ENCODE measurements at places on chromosomes 4 and X.

DNA sequence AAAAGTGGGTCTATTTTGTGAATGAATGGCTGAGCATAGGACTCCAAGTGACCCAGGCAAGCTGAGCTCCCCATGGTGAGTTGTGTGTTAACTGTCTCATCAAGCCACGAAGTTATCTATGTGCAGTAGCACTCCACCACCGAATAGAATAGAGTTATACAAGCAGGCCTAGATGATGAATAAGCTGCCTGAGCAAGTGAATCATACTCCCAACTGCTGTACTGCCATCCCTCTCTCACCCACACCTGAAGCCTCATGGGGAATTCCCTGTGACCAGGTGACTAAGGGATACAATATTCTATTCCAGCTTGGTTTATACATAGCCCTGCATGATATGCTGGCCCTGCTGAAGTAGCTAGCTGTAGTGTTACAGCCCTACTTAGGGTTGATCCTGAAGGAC, 38.7 kb downstream of the KDM5C start:
- DNase-seq: no peak

GRCh38 chrX:42686706-42687105, 91.3 kb downstream of the PPP1R2C start:
- no peak for DNase-seq

DNA sequence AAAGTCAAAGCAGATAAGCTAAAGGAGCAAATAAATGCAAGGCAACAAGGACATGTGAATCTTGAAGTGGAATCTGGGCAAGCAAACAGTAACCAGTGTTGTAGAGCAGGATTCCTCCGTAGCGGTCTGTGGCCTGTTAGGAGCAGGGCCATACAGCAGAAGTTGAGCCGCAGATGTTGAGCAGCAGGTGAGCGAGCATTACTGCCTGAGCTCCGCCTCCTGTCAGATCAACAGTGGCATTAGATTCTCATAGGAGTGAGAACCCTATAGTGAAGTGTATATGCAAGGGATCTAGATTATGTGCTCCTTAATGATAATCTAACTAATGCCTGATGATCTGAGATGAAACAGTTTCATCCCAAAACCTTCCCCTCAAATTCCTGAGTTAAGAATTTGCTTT, 550.7 kb downstream of the ADGRL3 start:
- no peak for DNase-seq

GRCh38 chr4:128427832-128428366, 140.3 kb upstream of the PGRMC2 start:
- no peak for DNase-seq

- no peak for DNase-seq
These were observed 135.6 kb downstream of the CHIC2 start for GRCh38 chr4:53928825-53929224.

DNA sequence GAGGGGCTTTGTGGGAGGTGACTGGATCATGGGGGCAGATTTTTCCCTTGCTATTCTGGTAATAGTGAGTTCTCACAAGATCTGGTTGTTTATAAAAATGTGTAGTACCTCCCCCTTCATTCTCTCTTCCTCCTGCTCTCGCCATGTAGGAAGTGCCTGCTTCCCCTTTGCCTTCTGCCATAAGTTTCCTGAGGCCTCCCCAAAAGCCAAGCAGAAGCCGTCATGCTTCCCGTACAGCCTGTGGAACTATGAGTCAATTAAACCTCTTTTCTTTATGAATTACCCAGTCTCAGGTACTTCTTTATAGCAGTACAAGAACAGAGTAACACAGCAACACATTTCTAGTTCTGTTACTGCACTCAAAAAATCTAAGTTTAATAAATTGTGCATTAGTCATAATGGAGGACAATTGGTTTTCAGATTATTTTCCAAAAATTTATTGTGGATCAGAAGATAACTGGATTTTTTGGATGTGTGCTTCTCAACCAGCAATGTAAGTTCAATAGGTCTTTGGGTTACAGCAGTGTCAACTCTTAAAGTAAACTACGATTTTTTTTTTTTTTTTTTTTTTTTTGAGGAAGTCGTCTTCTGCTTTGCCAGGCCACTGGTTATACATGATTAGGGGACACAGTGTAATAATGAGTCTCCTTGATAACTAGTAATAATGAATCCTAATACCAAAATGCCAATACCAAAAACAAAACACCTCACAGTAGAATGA, 69.9 kb downstream of the CHIC2 start:
- no peak for DNase-seq

DNA sequence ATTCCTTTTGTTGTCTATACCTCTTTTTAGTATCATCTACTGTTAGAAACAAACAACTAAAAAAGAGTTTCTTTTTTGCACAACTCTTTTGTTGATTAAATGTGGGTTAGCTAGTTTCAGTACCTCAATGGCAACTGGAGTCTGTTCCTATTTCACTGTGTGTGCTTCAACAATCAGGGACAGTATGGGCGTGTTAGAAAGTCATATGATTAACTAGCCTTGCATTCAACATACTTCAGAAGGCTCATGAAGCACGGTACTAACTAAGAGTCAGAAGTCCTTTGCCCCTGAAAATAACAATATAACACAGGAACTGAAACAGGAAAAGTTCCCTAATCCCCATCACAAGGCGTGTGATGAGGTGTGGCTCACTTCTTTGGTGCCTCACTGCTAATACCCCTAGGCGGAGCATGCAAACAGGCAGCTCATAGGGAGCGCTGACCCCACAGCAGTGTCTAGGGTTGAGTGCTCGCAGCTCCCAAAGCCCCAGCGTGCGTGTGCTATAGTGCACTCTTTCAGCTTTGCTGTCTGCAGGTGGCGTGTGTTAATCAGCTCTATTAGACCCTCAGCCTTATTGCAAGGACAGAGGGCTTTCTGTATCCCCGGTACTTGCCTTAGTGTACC, 203.1 kb upstream of the NDST3 start:
- DNase-seq: no peak

Data from activated T-cell treated with anti-CD3 and anti-CD28 coated beads, Interleukin-2, amount 50 U/mL, for 4 hours (primary cell).